Naive thymus-derived CD8-positive, alpha-beta T cell (primary cell): ENCODE measurements at places on chromosomes 1 and 21.

DNA sequence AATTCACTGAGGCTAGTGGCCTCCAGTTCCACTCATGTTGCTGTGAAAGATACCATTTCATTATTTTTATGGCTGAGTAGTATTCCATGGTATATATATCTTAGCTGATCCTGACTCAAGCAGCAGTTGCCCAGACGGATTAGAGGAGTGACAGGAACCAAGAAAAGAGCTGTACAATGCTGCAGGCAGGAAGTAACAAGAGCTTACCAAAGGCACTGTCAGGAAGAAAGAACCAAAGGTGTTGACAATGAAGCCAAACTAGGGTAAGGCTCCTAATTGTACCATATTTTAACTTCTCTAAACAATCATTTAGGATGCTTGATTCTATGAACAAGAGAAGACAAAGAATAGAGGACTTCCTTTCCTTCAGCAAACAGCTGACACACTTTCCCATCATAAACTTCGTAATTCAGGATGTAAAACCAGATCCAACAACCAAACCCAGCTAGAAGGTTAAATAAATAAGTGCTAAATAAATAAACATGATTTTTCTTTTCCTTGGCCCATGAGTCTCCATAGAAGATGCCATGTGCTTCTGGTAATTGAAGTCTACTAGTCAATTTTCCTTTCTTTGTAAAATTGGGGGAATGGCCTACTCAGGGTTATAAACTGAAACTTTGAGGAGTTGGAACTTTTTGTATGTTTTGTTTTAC lies 248.2 kb upstream of the SGIP1 start:
- DNase-seq = no peak

DNA sequence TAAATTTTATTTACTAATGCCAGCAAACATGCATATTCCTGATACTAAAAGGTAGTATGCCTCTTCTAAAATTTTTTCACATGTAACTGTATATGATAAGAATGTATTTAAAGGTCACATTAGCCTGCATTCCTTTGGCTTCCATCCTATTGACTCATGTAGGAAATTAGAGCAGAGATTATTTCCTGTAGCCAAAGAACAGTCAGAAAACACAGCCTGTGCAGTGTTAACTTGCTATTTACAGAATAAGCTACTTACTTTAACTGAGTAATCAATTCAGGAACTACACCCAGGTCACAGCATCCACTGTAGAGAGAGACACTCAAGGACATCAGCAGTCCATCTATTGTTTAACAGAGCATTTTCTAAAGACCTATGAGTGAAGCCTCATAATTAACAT lies 154.5 kb upstream of the ADGRL4 start:
- no peak for DNase-seq

DNA sequence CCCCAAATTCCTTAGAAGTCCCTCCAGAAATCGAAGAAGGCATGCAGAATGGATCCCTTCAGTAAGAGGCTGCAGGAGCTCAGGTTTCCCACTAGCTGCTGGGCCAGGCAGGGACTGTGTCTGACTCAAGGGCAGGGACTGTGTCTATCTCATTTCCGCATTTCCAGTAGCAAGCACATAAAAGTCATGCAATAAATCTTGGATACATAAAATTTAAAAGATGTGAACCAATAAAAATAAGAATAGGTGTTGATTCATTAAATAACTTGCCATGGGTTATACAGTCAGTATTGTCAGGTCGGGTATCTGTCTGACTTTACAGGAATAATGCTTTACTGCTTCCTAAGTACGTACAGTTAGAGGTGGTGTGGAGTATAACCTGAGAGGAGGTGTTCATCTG lies 15.2 kb downstream of the PM20D1 start:
- no peak for DNase-seq

DNA sequence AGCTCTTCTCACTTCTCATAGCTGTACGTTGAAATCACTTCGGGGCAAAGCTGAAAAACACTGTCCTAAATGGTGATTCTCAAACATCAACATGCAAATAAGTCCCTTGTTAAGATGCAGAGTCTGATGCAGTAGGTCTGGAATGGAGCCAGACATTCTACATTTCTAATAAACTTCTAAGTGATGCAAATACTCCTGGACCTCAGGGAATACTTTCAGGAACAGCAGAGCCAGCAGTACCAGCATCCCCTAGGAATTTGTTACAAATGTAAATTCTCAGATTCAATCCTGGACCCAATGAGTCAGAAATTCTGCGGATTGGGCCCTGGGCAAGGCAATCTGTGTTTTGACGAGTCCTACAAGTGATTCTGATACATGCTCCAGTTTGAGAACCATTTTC lies 152.3 kb downstream of the PCNX2 start:
- no peak for DNase-seq

DNA sequence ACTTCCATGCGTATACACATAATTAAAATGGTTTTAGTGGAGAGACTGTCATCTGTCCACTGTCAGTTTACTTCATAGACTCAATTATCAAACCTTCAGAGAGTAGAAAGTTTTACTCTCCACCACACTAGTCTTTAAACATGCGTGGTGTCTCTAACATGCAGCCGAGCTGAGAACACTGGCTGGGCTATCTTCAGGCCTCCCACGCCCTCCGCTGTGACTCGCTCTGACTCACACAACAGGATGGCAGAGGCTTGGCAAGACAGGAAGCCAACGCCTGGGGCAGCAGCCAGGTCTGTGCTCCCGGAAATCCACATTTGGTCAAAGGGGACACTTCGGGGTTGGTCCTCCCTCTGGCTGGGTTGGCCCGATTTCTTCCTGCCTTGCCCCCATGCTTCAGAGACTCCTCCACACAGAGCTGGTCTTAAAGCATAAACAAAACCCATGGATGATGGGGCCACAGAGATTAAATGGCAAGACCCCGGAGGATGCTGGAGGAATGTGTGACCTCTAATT lies 22.7 kb upstream of the IFNGR2 start:
- peak; percentile 73 for DNase-seq

DNA sequence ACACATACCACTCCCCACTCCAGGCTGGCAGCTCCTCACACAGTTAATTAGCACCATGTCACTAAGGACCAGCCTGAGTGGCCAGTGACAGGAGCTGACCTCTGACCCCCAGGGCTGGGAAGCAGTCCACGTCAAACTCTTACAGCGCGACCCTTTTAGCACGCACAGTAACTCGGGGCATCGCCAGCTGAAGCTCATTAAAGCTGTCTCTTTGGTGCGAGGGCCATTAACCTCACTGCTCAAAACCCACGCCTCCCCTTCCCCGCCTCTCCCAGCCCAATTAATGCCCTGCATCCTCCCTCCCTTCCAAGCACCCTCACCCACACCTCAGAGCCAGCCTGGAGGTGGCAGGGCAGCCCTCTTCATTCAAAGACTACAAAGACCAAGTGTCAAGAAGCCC lies 31.7 kb downstream of the DMAP1 start:
- no peak for DNase-seq

DNA sequence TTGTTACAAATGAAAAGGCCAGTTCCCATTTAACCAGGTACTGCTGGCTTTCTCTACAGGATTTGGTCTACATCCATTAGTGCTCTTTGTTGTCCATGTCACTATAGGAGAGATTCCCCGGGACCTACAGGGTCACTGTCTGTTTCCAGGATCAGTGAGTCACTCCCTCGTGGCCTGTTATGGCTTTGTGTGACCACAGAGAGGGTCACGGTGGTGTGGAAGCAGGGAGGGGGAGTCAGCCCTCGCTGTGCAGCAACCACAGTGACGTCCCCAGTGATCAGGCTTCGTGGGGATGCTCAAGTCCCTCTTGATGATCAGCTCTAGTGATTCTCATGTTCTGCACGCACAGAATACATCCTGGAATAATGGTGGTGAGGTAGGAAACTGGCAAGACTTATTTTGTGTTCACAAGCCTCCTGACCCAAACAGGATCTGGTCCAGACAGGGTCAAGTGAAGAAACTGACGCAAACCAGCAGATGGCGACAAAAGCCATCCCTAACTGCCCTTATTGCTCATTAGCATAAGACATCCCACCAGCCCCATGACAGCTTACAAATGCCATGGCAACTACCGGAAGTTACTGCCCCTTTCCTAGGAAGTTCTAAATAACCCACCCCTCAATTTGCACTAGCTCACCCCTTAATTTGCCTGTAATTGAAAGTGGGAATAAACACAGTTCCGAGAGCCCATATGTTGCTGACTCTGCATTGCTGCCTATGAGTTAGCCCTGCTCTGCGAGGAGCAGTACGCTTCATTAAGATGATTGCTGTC lies 98.5 kb downstream of the DISC1 start:
- DNase-seq = no peak

DNA sequence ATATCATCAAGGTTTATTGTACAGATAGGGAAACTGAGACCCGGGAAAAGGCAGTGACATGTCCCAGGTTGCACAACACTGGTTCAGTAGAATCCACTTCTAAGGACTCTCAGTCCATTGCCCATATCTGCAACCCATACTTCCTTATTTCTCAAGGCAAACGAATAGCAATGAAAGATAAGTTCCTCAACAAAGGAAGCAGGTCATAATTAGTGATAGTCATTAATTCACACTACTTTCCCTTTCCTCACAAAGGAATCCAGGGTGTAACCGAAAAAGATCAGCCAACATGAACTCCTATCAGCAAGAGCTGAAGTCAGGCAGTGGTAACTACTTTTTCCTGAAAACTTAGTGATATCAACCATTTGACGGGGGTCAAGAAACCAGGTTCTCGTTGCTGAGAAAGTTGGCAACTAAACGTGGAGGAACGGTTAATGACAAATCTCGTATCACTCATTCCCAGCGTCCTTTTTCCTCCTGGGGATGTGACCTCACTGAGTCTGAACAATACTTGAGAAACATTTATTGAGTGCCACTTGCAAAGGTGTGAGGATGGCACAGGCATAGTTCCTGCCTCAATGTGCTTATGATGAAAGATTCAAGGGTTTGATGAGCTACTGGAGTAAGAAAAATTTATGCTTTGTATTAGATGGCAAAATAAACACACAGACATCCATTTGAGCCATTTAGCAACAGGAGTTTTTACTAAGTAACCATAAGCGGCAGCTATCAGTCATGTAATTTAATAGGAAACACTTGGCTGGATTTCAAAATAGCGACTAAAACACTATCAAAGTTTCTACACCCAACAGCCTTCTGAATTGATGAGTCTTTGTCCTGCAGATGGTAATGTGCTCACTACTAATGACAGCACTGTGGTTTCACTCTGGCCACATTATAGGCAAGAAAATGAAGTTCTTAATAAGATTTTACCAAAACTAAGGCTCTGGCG lies 82.3 kb downstream of the PLPP3 start:
- no peak for DNase-seq

DNA sequence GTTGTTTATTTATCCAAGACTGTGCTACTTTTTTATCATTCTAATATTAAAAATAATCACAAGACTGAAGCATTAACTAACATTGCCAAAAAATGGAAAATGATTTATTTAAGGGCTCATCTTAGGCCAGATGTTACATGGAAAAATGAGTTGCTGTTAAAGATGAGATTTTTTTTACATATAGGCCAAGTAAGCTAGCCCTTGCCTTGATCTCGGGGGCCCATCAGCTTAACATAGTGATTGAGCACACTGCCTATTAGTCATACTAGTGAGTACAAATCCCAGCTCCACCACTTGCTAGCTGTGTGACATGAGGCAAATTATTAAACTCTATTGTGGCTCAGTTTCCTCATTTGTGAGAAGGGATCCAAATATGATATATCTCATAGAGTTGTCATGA lies 275.9 kb upstream of the SNX7 start:
- DNase-seq = no peak

- no peak for DNase-seq
Measured at GRCh38 chr1:46969014-46969619, 27.8 kb upstream of the CYP4A11 start.

GRCh38 chr1:211653293-211653692 lies 22.1 kb downstream of the NEK2 start:
- no peak for DNase-seq

- peak; percentile 64 for DNase-seq
Measured at GRCh38 chr1:203306965-203307541, 1.7 kb downstream of the BTG2 start.

GRCh38 chr1:18805925-18806849 lies 53.3 kb downstream of the TAS1R2 start:
- no peak for DNase-seq

DNA sequence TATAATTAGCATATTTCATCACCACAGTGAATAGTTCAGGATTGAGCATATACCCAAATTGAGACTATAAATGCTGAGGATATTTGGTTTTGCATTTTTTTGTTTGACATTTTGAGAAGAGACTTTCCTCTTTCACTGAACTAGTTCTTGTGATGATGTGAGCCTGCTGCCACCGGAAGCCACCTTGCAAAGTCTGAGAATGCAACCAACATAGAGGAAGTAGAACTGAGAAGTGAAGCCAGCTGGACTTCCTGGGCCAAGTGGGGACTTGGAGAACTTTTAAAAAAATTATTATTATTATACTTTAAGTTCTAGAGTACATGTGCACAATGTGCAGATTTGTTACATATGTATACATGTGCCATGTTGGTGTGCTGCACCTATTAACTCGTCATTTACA lies 102.3 kb downstream of the RPE65 start:
- no peak for DNase-seq

- no peak for DNase-seq
Measured at GRCh38 chr1:29539971-29540370, 303.6 kb downstream of the PTPRU start.

- no peak for DNase-seq
Measured at GRCh38 chr1:118144684-118145083, 40.3 kb downstream of the SPAG17 start.

GRCh38 chr1:172442843-172443565 lies 865 bp downstream of the PIGC start:
- DNase-seq = no peak

- no peak for DNase-seq
Measured at GRCh38 chr1:47478090-47478489, 40.2 kb downstream of the FOXD2 start.
